Mammary epithelial cell (primary cell): ENCODE measurements at places on chromosomes 2 and 18. TPM values are rescaled to one million over a fixed set of nuclear protein-coding genes. Genes with fewer than 3 reads are reported as not detected.

GKN2 gene
- not detected for total RNA-seq

HES6 gene
- 1.2 TPM for total RNA-seq

DPYSL5 gene
- not detected in 2 replicates for total RNA-seq

DQX1 gene
- total RNA-seq: 4.7 and 5.2 TPM in 2 replicates

CYP27C1 gene
- total RNA-seq: 2.9 and 8.3 TPM in 2 replicates
